ENCODE measurements at places on chromosomes 5 and 9.

GRCh38 chr9:92522983-92523970 is 12.5 kb downstream of the ECM2 start:
- DNase-seq = no peak

- no peak for DNase-seq
Observed at GRCh38 chr9:107141967-107142366, 141.1 kb upstream of the RAD23B start.

DNA sequence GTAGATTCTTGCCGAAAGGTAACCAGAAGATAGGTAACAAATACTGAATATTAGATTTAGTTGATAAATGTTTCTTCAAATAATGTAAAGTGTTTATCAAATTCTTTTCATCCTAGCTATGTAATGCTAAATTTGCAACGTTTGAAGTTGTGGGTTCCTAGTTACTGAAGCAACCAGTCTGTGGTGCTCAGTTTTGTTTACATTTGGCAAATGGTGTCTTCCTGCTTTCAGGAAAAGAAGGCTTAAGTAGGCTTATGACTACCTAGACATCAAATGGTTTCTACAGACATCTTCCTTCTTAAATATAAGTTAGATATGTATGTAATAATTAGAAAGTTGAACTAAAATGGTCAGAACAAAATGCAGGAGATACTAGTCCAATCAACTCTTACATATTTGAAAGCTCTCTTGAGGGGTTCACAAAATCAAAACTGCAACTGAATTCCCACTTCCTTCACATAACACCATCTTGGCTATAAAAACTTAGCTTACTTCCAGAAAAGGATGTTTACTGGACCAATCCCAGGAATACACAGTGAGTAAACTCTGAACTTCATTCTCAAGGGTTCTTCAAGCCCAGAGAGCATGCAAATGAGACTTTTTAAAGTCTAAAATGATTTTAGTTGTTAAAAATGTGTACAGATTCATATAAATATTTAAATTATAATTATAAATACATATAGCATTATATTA is 125.7 kb upstream of the ITGA1 start:
- no peak for DNase-seq

DNA sequence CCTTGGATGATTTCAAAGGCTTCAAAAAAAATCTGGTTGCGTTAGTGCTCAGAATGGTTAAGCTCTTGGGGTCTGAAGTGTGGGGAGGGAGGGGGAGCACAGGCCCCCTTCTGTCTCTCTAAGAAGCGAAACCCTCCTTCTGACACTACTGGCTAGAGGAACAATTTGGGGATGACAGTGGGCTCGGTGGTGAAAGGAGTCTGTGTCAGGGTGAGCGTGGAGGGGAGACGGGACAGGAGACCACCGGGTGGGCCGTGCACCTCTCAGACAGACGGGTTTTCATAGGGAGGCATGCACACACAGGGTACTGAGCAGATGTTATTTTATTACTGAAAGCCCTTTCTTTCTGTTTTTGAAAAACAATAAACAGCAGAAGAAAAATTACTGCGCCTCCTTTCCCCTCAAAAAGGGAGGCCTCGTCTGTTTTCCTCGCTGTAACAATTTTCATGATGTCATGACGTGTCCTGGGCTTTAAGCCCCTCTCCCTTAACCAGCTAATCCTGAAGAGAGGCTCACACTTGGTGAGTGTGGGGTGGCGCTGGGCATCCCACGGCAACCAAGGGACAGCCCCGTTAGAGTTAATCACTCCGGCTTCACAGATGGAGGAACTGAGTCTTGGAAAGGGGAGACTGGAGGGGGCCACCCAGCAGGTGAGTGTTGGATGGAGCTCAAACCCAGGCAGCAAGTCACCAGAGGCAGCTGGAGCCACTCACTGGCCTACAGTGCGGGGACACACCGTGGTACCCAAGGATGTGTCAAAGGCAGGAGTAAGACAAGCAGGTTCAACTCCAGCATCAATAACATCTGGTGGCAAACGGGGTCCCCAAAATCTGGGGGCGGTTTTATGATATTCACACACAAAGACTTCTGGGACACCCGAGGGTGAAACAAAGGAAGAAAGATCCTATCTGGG is 53.4 kb downstream of the PTCH1 start:
- DNase-seq = no peak

GRCh38 chr5:170503990-170504596 is at the start of gene KCNIP1:
TSS of gene KCNIP1 (plus strand) at chr5:170504020.
- no peak for DNase-seq

- DNase-seq = no peak
Observed at GRCh38 chr5:111530298-111530740, 18.0 kb upstream of the STARD4 start.

- DNase-seq = no peak
Observed at GRCh38 chr5:148806520-148806931, 19.9 kb upstream of the ADRB2 start.

DNA sequence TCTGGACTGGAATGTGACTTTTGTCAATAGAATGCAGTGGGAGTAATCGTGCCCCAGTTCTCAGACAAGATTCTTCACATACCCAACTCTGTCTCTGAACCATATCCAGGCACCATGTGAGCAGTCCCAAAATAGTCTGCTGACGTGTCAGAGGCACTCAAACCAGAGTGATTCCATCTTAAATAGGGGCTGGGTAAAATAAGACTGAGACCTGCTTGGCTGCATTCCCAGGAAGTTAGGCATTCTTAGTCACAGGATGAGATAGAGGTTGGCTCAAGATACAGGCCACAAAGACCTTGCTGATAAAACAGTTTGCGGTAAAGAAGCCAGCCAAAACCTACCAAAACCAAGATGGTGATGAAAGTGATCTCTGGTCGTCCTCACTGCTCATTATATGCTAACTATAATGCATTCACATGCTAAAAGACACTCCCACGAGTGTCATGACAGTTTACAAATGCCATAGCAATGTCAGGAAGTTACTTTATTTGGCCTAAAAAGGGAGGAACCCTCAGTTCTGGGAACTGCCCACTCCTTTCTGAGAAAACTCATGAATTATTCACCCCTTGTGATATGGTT is 16.9 kb upstream of the PLCXD3 start:
- peak; percentile 55 for DNase-seq

DNA sequence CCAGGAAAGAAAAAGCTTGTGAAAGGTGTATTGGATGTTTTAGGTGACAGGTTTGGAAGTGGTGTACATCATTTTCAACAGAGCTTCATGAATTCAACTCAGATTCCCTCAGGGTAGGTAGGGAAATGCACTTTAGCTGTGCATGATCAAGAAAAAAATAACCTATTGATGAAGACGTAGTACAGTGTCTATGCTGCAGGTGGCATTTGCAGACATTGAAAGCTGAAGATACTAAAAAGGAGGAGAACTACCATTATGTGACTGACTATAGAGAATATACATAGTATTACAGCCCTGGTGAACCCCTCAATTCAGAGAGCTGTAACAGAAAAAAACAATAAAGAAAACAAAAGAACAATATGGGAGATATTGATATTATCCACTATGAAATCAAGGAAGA is 2344.7 kb upstream of the ACO1 start:
- no peak for DNase-seq

- no peak for DNase-seq
Observed at GRCh38 chr5:137566780-137567179, 67.7 kb upstream of the SPOCK1 start.

DNA sequence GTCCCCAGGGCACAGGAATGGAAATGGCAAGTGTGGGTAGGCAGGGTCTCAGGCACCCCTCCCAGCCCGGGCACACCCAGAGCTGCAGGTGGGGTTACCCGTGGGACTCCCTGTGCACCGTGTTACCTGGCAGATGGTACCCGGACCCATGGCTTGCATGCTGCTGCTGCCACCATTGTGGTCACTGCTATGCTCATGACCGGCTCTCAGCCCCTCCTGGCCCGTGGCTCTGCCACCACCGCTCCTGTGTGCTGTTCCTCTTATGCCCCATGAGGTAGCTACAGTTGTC is 21.7 kb upstream of the HMCN2 start:
- DNase-seq = no peak

- no peak for DNase-seq
Observed at GRCh38 chr5:124342584-124342983, 403.9 kb downstream of the ZNF608 start.

DNA sequence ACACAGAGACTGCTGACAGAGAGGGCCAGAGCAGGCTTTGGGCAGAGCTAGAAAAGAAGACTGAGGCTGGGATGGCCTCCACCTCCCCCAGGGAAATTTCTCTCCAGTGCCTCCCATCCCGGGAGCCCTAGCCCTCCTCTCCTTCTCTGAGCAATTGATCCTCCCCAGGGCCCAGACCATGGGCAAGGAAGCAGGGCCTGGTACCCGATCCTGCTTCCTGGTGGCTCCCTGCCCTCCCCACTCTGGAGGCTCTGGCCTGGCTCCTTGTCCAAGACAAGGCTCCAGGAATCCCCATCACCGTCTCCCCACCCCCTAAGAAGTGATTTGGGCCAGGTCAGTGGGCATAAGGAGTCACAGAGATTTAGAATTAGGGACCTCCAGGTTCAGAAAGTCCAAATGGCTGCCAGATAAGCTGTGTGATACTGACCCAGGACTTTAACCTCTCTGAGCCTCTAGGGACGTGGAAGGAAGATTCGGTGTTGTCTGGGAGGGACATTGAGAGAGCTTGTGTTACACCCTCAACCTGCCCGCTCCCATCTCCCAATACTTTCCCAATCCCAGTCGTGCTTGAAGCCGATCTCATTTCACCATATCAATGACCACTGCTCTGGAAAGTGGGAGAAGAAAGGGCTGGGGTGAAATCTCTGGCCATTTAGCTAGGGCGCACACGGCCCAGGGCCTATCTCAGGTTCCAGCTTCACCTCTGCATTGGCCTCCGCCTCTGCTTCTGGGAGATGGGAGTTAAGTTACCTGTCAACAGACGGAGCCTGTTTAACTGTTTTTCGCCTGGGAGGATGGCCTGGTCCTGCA is 25.8 kb upstream of the KIF12 start:
- no peak for DNase-seq
